ENCODE measurements at places on chromosomes 4 and X.
A peak's percentile ranks its signal among the peaks of the same experiment; 100 is the strongest.

- H3K27me3 ChIP-seq = peaks cover 41% of the 10 kb centered on the region
- H3K4me1 ChIP-seq = peaks cover 5% of the 10 kb centered on the region
- no peak overlapping the region for H3K4me3 ChIP-seq
- no peak for DNase-seq
- H3K36me3 ChIP-seq = no peaks in the 10 kb centered on the region
These were observed 14.4 kb upstream of the CDS1 start for GRCh38 chr4:84568496-84568895.

- no peak overlapping the region for H3K27ac ChIP-seq
- DNase-seq = no peak
- H3K27me3 ChIP-seq = peaks cover 49% of the 10 kb centered on the region
- no peak overlapping the region for H3K4me3 ChIP-seq
- no peaks in the 10 kb centered on the region for H3K4me1 ChIP-seq
These were observed 24.0 kb upstream of the SGMS2 start for GRCh38 chr4:107800706-107801105.

DNA sequence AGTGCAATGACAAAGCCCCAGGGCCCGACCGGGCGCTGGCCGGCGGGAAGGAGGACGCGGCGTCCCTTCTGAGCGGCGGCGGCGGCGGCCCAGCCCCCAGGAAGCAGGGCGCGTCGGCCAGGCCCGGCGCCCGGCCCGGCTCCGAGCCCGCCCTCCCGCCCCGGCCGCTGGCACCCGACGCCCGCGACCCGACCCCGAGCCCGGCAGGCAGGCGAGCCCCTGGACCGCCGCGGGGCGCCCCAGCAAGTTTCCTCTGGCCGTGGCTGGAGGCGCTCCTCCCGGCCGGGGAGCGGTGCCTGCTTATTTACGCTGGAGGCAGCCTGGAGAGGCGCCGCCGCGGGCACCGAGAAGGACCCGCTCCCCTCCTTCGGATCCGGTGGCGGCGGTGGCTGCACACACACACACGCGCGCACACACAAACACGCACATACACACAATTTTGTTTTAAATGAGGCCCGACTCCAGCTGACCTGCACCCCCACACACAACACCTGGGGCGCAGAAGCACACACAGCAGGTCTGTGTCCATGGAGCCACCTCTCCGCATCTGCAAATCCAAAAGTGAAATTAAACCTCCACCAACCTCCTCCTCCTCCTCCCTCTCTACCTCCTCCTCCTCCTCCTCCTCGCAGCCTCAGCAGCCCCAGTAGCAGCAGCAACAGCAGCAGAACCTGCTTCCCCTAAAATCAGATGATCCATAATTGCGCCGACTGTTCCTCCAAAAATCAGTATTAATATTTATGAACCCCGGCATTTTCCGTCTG lies 669 bp downstream of the IRF2 start:
- H3K4me3 ChIP-seq = peak overlapping the region; percentile 99
- H3K36me3 ChIP-seq = peaks cover 58% of the 10 kb centered on the region
- peak overlapping the region; percentile 99 for H3K27ac ChIP-seq
- peaks cover 60% of the 10 kb centered on the region for H3K4me1 ChIP-seq

DNA sequence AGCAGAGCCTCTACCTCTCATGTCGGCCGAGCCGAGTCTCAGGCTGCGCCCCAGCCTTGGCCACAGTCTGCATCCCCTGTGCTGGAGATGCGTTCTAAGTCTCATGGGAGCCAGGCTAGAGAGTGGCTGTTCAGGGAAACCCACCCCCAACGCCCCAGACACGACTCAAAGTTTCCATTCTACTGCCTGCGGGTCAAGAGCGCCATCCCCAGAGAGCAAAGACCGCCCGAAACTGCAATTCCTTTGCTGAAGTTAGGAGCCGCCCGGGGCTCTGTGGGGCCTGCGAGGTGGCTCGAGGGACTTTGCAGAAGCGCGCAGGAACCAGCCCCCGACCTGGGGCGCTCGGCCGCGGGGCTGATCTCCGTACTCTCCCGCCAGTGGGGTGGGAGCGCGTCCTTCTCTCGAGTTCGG lies 10.0 kb upstream of the ELF4 start:
- H3K4me1 ChIP-seq = peaks cover 33% of the 10 kb centered on the region
- H3K36me3 ChIP-seq = peaks cover 8% of the 10 kb centered on the region
- H3K27ac ChIP-seq = no peak overlapping the region
- DNase-seq = no peak
- H3K27me3 ChIP-seq = peaks cover 15% of the 10 kb centered on the region
- H3K4me3 ChIP-seq = peak overlapping the region; percentile 70

DNA sequence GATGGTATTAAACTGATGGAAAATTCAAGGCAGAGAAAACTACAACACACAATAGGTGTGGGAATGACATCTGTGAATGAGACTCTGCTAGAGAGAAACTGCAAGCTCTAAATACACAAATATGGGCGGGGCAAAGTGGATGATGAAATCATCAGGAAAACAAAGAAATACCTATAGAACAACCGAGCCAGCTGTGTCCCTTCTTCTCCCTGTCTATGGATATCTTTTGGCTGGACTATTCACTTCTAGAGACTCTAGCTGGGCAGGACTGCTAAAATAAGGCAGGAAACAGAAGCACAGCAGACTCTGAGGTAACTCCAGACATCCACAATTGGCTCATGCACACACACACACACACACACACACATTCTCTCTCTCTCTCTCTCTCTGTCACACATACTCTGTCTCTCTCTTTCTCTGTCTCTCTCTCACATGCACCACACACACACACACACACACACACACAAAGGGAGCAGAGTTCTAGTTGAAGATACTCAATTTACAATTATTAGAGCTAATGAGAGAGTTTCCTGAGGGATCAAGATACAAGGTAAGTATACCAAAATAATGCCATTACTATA lies 27.2 kb upstream of the EDNRA start:
- H3K4me3 ChIP-seq = no peak overlapping the region

- no peak overlapping the region for H3K27ac ChIP-seq
- H3K36me3 ChIP-seq = no peaks in the 10 kb centered on the region
- DNase-seq = no peak
- no peaks in the 10 kb centered on the region for H3K4me1 ChIP-seq
These were observed 23.9 kb downstream of the PRDM8 start for GRCh38 chr4:80221161-80221560.

DNA sequence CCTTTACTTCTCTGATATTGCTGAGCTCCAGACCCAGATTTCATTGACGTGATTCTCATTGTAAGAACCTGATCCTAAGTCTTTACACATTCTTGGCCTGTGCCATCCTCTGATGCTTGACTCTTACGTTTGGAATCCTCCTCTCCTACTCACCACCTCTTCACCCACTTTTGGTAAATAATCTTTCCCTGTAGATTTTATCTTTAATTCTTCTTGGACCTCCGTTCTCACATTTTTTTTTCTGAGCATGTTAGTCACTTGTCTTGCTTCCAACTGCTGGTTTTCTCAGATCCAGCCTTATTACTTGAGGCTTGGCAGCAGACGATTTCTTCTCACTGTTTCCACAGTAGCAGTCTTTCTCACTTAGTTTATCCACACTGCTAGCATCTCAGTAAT lies 12.4 kb upstream of the SH3RF1 start:
- no peaks in the 10 kb centered on the region for H3K36me3 ChIP-seq
- no peaks in the 10 kb centered on the region for H3K4me1 ChIP-seq
- H3K4me3 ChIP-seq = no peak overlapping the region
- DNase-seq = no peak
- H3K27ac ChIP-seq = no peak overlapping the region

DNA sequence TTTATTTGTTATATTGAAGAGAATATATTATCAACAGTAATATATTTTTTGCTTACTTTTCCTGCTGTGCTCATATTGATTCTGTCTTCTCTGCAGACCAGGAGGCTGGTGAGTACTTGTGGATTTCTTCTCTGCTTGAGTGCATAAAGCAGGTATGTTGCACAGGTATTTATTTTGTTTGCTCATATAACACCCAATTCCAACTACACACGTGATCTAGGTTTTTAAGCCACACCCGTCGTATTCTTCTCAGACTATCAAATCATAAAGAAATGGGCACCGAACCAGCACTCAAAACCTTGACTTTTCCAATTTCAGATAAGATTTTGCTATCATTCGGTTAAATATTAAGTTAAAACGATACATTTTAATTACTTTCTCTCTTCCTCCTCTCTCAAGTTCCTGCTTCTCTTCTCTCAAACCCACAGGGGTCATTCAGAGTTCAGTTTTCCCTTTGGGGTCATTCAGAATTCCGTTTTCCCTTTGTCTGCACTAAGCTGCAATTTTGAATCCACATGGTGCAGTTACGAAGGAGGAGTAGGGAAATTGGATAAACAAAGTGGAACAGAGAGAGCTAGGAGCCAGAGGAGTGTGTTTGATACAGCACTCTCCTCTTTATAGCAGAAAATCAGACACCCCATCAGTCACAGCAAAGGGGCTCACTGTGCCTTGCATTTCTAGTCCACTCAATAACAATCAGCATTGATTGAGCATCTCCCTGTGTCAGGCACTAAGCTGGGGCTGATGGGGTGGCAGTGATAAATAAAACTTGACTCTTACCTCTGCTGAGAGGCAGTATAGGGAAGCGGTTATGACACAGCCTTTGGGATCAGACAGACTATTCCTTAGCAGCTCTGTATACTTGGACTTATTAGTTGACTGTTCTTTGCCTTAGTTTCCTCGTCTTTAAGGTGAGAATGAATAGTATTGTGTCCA lies at the start of gene ADH1C:
Gene ADH1C (minus strand): TSS at position 145 of the 936 bp plus-strand sequence. CDS start 71 bp downstream, at position 74.
- DNase-seq = no peak
- no peak within 1 kb of the TSS for H3K4me3 ChIP-seq
- H3K27ac ChIP-seq = no peak within 1 kb of the TSS
- H3K36me3 ChIP-seq = no peaks in the 10 kb centered on the region

DNA sequence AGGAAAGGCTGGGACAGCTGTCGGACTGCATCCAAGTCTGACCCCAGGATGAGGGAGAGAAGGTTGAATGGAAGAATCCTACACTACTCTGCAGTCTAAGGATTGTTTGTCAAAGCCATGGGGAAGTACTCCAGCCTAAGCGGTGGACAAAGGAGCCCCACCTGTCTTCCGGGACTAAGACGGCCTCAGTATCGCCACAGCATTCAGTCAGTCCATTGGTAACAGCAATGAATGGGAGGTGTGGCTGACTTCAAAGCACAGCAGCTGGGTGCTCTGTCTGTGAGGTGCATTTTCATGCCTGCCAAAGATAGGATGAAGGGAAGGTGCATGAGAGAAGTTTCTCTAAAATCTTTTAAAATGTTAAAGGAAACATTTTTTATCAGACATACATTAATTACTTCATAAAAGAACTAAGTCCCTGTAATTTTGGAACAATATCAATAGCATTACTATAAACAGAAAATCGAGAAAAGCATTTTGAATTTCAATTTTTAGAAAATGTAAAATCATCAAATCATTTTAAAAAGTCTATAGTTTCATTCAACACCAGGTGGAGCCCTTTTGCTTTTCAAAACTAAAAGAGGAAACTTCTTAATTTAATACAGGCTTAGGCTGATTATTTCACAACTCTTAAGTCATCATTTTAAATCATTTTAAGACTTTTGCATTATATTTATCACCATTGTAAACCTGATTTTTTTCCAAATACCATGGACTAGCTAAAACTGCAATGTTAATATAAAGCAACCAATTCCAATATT lies 27.6 kb upstream of the INTU start:
- peaks cover 12% of the 10 kb centered on the region for H3K27me3 ChIP-seq
- H3K4me3 ChIP-seq = no peak overlapping the region
- no peaks in the 10 kb centered on the region for H3K4me1 ChIP-seq
- no peaks in the 10 kb centered on the region for H3K36me3 ChIP-seq
- no peak overlapping the region for H3K27ac ChIP-seq
